ENCODE measurements at places on chromosomes 2 and 18.

DNA sequence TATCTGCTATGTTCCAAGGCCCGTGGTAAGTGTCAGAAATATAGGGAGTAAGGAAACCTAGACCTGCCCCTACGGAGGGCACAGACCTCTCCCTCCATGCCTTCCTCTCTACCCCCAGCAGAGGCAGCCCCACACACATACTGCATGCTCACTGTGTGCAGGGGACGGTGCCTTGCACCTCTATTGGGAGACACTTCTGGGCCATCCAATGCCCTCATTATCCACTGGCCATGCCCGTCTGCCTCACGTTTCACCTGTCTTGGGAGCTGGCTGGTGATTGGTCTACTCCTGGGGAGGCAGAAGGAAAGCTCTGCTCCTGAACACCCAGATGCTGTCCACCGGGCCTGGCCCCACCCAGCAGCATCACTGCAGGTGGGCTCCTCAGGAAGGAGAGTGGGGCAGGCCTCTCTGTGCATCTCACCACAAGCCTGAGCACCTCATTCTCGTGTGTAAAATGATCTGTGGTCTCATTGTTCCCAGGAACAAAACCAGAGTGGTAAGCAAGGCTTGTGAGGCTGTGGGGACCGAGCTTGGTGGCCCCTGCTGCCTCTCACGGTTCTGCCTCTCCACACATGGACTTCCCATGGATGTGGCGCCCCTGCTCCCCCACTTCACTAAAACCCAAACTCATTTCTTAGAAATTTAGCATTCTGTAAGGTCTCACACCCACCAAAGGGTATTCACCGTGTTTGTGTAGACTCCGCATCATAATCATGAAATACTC is 312.5 kb upstream of the HS6ST1 start:
- DNase-seq, result no peak

- no peak for DNase-seq
These were observed 34.7 kb downstream of the EHBP1 start for GRCh38 chr2:62740221-62740620.

- DNase-seq, result no peak
These were observed 483.5 kb upstream of the SALL3 start for GRCh38 chr18:78496079-78496478.

GRCh38 chr2:128263902-128264331 is 54.8 kb downstream of the HS6ST1 start:
- DNase-seq, result no peak

DNA sequence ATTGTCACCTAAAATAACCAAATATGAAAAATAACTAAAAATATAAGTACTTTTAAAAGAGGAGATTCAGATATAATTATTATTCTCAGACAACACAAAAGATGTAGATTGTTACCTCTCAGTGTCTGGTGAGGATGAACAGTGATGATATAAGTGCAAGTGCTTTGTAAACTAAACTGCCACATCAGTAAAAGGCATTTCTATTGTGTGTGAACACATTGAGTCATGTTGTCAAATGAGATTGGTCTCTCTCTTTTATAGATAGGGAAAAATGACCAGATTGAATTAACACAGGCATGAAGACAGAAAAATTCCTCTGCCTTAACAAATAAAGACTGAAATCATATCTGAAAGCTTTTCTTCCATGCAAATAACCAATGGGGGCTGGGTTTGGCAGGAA is 182.4 kb upstream of the TMEFF2 start:
- DNase-seq, result no peak

DNA sequence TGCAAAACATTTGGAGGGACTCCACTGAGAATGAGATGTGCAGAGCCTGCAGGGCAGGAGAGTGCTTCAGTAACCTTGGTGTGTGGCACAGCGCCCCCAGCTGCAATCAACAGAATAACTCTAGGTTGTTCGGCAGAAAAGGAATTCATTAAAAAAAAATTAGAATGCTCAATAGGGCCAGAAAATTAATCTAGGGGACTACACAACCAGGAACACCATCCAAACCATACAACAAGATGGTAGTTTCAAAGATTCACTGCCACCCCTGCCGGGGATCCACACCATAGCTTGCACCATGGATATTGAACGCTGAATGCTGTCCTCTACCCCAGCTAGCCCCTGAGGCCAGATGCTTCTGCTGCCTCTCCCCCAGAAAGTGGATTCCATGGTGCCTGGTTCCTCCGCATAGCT is 50.1 kb downstream of the THUMPD2 start:
- no peak for DNase-seq

DNA sequence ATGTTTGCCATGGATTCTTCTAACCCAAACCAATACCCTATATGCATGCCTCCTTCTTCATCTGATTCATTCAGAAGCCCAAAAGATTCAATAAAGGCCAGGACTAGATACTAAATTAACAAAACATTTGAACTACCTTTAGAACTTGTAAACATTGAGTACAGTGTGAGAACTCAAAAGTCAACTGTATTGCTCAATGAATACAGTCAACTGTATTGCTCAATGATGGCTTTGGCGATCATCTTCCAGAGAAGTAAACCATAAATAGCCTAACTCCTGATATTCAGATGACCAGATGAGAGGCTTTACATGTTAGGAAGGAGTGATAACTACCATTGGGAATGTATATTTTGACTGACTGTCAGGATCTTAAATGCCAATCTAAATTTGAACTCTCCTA is 206.5 kb upstream of the ITGA4 start:
- no peak for DNase-seq

GRCh38 chr2:226772389-226773179 is 27.0 kb downstream of the IRS1 start:
- DNase-seq, result no peak

GRCh38 chr2:85733121-85733960 is 20.4 kb upstream of the ATOH8 start:
- no peak for DNase-seq

DNA sequence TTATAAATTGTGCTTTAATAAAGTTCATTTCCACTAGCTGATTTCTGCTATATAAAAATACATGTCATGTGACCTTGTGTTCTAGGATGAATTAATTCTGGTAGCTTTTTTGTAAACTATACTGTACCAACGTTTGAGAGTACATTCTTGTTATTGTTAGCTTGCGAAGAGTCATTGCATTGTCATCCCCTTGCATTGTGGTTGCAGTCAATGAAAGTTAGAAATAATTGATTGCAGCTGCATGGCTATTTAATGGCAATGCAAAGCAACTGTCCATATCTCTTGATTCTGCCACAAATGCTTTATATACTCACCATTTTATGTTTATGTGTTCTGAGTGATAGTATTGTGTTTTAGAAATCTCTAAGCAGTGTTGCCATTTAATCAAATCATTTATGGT is 91.6 kb downstream of the ZNF407 start:
- DNase-seq, result no peak
